ENCODE measurements at places on chromosomes 6 and 20. TPM values are rescaled to one million over a fixed set of nuclear protein-coding genes. Genes with fewer than 3 reads are reported as not detected.

GRCh38 chr6:152356016-152356415 lies 281.1 kb downstream of the SYNE1 start:
- DNase-seq = no peak

- no peak for DNase-seq
Measured at GRCh38 chr6:44060612-44061374, 66.5 kb downstream of the MRPL14 start.

The DEK gene
- polyA plus RNA-seq = 216 TPM

DNA sequence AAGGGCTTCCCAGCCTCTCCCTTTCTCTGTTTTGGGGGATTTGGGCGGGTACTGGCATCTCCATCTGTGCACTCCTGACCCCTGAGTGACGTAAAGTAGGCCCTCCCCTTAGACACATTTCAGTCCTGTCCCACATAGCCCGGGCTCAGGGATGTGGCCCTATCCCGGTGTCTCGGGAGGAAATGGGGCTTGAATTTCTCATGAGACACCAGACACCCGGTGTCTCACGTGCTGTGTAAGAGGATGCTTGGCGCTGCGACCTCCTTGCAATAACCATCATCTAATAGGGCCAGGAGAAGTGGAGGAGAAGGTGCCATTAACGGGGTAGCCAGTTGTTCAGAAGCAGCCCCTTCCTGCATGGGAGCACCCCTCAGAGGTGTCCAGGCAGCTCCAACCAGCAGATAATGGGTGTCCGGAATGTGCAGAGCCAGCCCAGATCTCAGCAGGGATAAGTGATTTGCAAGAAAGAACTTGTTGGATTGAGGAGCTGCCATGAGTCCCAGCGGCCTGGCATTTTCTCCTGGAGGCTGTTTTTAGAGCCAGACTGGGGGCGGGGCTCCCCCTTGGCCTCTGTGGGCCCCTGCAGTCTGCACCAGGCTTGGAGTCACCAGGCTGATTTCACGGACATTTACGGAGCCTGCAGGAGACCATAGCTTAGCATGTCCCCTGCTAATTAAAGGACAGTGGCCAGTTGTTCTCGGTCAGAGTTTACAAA lies 372.0 kb downstream of the PREX1 start:
- DNase-seq = no peak

The SLC22A2 gene
- polyA plus RNA-seq = 10.7 TPM

The PPP1R14C gene
- polyA plus RNA-seq = 21.1 TPM

The VARS1 gene
- 64.8 TPM for polyA plus RNA-seq

DNA sequence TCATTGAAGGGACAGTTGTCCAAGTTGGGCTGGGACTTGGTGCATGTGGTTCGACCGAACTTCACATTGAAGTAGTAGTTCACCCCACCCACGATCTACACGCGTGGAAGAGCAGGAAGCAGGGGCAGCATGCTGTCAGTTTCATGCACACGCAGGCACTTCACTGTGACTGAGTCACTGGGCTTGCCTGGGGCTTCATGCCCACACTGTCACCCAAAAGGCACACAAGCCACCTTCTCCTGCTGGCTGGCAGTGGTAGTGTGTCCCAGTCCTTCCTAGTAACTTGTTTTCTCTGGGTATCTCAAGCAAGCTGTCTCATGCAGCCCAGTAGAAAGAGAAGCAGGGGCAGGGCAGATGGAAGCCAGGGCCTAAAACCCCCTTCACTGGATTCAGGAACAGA lies 2.0 kb downstream of the CST5 start:
- no peak for DNase-seq

Measured in left renal cortex interstitium (tissue), 4 donors.